ENCODE measurements at places on chromosomes 6 and 20.

DNA sequence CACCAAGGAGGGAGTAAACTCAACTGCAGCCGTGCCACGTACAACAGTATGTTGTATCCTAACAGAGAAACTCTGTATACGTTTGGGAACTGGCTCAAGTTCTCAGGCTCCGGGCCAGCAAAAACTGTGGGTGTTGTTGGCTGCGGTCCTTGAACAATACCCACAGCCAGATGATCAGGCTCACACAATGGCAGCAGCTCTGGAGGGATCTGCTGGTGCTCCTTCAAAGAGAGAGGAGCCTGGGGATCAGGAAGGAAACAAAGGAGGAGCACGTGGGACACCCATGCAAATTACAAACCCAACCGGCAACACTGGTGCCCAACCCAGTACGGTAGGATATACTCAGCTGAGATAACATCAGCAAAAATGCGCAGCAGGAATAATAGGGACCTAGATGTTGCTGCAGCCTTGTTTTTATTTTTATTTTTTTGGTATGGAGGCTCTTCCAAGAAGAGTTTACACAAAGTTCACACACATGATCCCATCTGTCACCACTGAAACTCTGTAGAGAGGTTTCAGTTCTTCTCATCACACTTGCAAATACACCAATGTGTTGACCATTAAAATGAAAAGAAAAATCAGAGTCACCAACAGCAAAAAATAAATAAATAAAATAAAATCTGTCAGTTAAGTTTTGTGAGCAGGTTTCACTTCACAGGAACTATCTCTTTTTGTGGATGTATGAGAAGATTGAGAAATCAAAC, 41.2 kb upstream of the PDE10A start:
- no peak for DNase-seq

DNA sequence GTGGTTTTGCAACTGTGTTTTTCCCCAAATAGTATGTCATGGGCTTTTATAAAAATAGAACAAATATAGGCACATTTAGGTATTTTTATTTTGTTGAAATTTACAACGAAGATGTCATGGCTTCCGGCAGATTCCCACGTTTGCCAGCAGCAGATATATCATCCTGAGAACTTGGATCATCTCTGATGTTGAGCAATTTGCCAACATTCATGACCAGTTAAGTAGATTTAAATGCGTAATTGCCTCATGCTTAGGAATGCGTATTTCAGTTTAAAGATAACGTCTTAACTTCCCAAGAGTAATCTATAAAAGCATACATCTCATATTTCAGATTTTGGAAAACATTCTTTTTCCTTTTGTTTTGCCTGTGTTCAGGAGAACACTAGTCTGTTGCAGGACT, 457.8 kb downstream of the QKI start:
- no peak for DNase-seq

GRCh38 chr20:36390719-36391415, 84.7 kb downstream of the DLGAP4 start:
- DNase-seq, result no peak

DNA sequence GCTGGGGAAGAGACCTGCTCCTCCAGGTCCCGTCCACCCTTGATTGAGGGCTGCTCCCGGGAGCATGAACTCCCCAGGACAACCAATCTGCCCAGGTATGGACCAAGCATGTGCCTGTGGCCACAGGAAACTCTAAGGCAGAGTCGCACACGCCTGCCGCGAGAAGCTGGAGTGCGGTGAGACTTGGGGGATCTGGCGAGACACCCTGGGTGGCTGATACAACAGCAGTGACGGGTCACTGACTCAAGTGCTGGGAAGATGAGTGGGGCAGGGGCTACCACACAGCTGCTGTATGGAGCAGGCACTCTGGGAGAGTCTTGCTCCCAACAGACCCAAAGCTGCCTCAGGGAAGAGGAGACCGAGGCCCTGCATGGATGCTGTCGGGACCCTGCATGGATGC, 40.1 kb downstream of the BFSP1 start:
- no peak for DNase-seq

GRCh38 chr6:127518710-127519468, at the start of gene MTCL3:
MTCL3 (minus strand) TSS chr6:127519335.
- DNase-seq, result peak; percentile 55

- DNase-seq, result no peak
Observed at GRCh38 chr6:125406741-125407140, 105.0 kb upstream of the HDDC2 start.

- peak; percentile 46 for DNase-seq
Observed at GRCh38 chr6:107495196-107495643, 5.3 kb downstream of the SOBP start.

DNA sequence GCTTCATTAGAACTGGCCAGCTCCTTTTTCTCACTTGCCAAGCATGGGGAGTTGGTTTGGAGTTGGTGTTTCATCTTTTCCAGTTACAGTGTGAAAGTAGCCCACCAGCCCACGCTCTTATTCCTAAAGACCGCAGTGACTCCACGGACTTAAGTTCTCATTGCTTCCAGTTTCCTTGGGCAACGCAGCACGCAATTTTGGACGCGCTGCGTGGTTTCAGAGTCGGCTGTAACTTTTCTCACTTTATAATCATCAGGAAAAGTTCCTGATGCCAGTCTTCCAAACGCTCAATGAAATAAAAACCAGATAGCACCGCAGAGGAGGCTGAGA, 381 bp upstream of the PEX7 start:
- DNase-seq, result peak; percentile 52

DNA sequence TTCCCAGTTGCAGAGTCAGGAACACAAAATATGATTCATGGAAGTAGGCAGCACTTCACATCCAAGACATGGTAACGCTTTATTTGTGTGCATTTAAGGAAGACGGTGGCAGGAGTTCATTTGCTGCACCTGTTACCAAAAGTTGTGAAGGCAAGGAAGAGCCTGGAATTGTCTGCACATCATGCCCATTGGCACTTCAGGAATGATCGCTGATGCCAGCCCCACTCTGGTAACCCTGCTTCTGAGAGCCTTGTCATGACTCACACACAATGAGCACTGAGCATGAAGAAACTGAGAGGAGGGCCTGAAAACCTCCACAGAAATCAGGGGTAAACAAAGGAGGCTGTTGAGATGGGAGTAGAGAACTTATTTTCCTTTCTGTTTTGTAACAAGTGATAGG, 181.1 kb downstream of the RPS12 start:
- peak; percentile 30 for DNase-seq

GRCh38 chr6:141413196-141413595, 719.5 kb upstream of the GJE1 start:
- no peak for DNase-seq

DNA sequence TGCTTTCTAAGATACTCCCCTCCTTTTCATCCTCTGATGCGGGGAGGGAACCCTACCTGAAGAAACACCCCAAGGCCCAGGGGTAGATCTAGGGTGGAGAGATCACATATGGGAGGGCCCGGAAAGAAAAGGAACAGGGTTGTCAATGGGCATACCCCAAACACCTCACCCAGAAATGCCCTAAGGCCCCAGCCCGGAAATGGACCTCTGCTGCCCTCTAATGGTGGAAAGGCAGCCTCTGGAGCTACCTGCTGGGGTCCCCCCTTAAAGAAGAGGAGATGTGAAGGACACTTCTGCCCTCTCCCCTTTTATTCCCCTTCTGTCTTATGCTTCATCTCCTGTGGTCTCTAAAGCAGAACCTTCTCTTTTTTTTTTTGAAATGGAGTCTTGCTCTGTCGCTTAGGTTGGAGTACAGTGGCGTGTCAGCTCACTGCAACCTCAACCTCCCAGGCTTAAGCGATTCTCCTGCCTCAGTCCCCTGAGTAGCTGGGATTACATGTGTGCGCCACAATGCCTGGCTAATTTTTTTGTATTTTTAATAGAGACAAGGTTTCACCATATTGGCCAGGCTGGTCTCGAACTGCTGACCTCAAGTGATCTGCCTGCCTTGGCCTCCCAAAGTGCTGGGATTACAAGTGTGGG, 458 bp upstream of the ARMC12 start:
- peak; percentile 84 for DNase-seq

- no peak for DNase-seq
Observed at GRCh38 chr6:155278319-155279049, 14.7 kb downstream of the CLDN20 start.

- DNase-seq, result no peak
Observed at GRCh38 chr6:7406743-7407142, 17.1 kb downstream of the RIOK1 start.

- DNase-seq, result no peak
Observed at GRCh38 chr6:25024821-25025220, 89.1 kb upstream of the RIPOR2 start.

GRCh38 chr20:21534886-21535285, 21.0 kb upstream of the NKX2-2 start:
- DNase-seq, result no peak

- DNase-seq, result no peak
Observed at GRCh38 chr20:58570204-58570859, 55.1 kb upstream of the APCDD1L start.

- DNase-seq, result no peak
Observed at GRCh38 chr6:132253211-132253610, 148.1 kb downstream of the MOXD1 start.

DNA sequence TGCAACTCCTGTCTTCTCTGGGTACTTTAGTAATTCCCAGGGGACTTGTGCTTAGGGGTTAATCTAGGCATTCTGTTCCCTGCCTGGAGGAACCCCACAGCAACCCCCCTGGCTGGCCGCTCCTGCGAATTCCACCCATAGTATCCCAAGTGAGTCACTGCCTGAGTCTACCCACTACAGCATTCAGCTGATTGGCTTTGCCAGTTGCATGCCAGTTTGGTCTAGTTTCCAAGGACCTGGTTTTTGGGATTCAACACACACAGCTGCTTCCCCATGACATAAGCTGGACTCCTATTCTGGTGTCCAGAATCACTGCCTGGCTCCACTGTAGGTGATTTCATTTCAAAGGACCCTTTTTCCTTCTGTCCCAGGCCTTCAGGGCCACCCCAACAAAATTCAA, 40.3 kb downstream of the PLCG1 start:
- DNase-seq, result peak; percentile 64

- no peak for DNase-seq
Observed at GRCh38 chr6:42007286-42008137, 42.8 kb upstream of the TAF8 start.

DNA sequence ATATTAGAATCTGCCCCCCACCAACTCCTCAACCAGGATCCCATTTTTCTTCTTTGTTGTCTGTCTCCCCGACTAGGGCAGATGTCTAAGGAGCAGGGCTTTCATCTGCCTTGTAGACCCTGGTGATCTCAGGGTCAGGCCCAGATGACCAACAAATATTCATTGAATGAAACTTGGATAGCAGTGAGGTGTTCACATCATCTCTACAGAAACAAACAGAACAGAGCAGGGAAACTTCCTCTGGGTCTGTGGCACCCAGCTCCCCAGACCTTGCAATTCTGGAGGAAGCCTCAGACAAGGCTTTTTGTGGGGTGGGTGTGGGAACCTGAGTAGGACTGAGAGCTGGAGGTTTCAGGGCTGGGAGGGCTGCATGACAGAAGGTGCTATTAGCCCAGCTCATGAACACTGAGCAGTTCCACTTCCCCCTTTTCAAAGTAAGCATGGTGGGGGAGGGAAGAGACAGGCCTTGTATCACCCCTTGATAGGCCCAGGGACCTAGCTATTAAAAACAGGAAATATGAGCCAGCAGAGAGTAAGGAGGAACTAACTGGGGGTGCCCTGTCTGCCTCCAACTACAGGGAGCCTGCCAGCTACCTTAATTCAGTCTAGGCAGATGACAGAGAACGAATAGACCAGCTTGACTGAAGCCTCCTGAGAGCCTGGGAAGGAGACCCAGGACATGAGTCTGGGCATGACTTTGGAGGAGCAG, 37.3 kb upstream of the TOP1 start:
- no peak for DNase-seq

GRCh38 chr6:7566617-7567173, 23.3 kb upstream of the SNRNP48 start:
- no peak for DNase-seq

GRCh38 chr6:12331474-12331873, 41.3 kb downstream of the EDN1 start:
- no peak for DNase-seq

DNA sequence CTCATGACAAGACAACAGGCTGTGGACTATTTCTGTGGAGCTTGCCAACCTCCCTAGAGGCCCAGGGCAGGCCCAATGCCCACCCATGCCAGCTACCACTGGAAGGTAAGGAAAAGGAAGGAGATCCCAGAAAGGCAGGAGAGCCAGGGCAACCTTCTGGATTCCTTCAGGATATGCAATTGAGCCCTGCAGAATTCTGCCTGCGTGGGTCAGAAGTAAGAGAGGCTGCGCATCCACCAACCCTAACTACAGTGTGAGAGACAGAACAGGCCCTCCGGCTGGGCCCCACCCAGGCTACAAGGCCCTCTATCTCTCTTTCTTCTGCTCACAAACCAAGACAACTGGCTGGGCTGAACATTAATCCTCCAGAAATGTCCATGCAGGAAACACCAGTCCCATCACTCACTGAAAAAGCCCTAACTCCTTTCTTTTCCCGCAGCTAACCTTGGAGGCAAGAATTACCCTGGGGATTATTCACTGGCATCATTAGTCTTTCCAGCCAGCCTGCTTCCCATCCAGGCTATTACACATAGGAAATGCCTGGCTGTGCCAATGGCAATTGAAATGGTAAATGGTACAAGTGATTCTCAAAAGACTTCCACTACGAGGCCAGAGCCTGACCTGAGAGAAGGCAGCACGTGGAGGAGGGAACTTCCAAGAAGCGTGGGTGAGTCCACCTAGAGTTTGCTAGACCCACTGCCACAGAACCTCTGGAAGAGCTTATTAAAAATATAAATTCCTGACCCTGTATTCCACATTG, 15.2 kb downstream of the MAP1LC3A start:
- DNase-seq, result no peak

GRCh38 chr20:60960500-60960899, 291.6 kb upstream of the CDH4 start:
- no peak for DNase-seq

DNA sequence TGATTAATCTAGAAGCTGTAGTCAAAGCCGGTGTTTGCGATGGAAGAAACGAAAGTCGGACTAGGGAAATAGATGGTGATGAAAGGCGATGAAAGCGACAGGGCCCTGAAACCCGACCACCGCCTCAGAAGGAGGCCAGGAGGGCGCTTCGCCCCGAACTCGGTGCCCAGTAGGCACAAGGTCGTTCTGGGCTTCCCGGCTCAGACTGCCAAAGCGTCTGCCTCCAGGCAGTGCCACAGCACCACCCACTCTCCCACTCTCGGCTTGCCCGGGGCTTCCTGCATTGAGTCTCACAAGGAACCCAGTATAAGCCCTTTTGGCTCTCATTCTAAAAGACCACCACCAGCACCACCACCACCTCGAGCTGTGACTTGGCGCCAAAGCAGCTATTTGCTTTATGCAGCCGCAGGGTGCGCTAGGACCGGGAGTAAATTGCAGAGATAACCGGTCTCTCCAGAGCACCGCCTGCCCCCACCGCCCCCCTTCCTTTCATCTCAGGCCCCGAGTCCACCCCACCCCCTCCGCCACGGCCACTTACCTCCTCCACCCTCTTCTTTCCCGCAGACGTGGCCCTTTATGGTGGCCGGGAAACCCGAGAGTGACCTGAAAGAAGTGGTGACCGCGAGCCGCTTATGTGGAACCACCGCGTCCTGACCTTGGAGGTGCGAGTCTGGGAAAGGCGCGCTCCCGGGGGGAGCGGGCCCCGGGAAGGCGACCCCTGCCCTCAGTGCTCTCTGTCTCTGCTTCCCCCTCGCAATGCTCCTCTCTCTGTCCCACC, 2.4 kb downstream of the TCF21 start:
- peak; percentile 65 for DNase-seq

- no peak for DNase-seq
Observed at GRCh38 chr20:57735831-57736737, 26.3 kb upstream of the PMEPA1 start.

- no peak for DNase-seq
Observed at GRCh38 chr6:170007468-170008293, 256.3 kb downstream of the ERMARD start.

- DNase-seq, result no peak
Observed at GRCh38 chr6:97009781-97010492, 85.4 kb downstream of the KLHL32 start.

GRCh38 chr6:14094721-14095120, 22.9 kb upstream of the CD83 start:
- no peak for DNase-seq
